ENCODE measurements at places on chromosomes 7 and 10.

GRCh38 chr10:113479346-113480080, 73.3 kb upstream of the HABP2 start:
- DNase-seq = no peak

GRCh38 chr10:88652616-88653015, 11.6 kb upstream of the LIPF start:
- no peak for DNase-seq

GRCh38 chr10:44388641-44389040, 3.7 kb upstream of the CXCL12 start:
- DNase-seq = no peak

DNA sequence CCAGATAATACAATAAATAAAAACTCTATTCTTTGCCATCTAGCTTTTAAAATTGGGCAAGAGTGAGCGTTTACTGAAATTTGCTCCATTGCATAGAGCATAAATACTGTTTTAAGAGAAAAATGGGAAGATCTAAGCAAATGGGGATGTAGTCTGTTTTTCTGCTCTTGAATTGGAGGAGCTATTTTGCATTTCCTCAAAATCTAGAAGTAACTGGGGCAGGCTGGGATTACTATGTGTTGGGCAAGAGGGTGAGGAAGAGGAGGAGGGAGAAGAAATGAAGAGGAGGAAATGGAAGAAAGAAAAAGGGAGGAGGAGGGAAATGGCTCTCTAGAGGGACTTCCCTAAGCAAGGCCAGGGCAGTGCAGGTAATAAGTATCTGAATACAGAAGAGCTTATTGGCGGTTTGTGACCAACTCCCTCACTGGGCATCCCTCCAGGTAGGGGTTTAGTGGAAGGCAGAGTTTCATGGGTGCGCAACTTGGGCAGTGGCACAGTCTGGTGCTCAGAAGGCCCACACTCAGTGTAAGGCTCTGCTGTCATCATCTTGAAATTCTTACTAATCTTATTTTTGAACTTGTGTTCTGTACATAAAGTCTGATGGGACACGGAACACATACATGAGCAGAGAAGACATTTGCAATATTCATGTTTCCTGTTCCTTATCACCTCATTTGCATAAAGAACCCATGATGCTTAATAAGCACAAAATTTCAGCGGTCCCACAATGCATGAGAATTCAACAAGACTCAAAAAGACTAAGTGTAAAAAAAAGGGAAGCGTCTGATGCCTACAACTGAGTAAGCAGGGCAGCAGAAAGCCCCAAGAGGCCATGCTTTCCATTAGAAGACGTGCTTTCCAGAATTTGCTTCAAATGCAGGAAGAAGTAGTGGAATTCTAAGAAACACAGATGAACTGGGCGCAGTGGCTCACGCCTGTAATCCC, 116.9 kb downstream of the EVX1 start:
- DNase-seq = no peak

DNA sequence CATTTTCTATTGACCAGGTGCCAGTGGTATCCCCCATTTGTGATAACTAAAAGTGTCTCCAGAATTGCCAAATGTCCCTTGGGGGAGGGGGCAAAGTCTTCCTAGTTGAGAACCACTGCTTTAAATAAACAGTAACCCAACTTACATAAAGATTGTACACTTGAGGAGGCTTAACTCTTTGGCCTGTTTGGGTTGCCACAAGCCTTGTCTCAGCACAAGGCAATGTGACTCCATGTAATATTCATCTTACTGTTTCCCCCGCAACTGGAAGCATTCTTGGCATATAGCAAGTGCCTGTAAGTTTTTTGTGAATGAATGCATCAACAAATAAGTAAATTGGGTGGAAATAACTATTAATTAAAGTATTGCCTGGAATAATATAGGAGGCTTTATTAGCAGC, 108.3 kb downstream of the ANK3 start:
- DNase-seq = no peak

DNA sequence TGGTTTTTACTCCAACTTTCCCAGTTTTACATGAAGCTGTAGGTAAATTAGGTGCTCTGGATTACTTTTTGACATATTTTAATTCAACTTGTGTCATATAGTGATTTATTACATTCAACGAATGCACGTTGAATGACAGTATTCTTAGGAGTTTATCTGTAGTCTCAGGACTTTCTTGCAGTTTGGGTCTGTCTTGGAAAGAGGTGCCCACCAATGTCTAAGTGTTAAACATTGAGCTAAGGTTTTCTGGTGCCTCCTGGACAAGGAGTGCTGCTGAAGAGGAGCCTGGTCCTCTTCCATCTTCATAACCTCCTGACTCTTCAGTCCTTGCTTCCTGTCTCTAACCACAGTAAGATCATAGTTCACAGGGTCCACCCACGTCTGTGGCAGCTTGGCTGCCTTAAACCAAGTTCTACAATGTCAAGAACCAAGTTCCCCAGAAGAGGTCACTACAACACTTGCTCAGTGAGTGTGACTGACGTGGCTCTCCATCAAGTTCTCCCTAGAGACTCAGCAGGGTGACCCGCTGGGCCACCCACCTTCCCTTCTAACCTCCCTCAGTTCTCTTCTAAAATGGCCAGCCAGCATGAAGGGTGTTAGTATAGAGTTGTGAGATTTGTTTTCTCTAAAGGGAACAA, 6.1 kb downstream of the NPY start:
- DNase-seq = no peak

- DNase-seq = no peak
Observed at GRCh38 chr10:89086801-89087521, 96.4 kb downstream of the FAS start.

DNA sequence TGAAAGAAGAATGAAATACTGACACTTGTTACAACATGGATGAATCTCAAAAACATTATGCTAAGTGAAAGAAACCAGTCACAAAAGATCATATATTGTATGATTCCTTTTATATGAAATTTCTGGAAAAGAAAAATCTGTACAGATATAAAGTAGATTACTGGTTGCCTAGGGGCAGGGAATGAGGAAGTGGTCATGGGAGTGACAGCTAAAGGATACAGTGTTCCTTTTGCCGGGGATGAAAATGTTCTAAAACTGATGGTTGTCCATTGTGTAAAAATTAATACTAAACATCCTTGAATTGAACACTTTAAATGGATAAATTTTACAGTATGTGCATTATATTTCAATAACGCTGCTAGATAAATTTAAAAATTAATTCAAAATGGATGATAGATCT, 25.1 kb downstream of the ALOX5 start:
- DNase-seq = no peak

GRCh38 chr7:134553976-134554375, 5.1 kb downstream of the AKR1B15 start:
- no peak for DNase-seq

DNA sequence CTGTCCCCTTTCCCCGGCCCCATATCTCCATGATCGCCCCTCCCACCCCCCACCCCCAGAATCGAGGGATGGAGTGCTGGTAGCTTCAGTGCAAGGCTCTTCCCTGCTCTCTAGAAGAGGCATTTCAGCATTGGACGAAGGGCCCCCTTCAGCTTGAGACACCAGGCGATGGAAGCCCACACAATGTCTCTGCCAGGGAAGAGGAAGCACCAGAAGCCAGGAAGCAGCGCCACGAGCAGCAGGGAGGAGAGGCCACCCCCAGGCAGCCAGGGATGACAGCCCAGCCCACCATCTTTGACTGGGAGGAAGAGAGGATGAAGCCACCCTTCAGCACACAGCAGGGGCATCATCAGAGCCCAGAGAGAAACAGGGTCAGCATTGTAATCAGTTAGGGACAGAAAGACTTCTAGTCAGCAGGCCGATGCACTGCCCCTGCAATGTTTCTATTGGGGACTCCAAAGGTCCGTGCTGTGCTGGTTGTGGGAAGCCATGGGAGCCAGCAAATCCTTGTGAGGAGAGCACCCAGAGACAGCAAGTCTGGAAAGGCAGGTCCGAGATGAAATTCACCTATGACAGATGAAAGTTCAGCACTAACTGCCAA, 15.7 kb downstream of the TMEM72 start:
- no peak for DNase-seq

DNA sequence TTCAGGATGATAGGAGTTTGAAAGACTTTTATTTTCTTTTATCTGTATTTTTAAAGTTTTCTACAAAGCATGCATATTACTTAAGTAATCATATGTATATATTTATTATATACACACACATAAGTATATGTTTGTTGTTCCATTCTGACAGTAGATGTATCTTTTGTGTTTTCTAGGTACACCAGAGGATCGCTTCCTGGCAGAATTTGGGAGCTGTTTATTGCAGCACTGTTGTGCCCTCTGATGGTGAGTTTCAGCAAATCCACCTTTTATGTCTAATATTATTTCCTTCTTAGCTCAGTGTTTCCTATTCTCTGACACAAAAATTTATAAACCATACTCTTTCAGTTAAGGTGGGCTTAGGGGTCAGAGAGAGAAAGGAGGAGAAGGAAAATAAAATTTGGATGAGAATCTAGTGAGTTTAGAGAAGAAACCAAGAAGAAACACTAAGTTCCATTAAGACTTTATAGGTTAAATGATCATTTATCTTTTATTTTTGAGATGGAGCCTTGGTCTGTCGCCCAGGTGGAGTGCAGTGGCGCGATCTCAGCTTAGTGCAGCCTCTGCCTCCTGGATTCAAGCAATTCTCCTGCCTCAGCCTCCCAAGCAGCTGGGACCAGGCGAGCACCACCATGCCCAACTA, 59.2 kb upstream of the OIT3 start:
- peak; percentile 26 for DNase-seq

DNA sequence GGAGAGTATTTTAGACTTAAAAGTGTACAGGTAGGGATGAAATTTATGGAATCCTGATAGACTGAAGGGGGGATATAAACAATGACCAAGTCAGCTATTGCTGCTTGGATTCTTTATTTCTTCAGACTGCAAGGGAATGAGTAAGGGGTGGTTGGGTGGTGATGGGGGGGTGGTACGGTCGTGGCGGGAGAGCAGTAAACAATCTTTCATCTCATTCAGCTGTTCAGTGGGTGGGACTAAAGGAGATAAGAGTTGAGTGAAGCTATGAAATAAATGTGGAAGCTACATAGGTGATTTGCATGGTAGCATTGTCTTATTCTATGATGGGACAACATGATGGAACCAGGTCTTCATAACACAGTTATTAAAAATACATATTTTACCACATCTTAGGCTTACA, 1.8 kb downstream of the SEPTIN7 start:
- DNase-seq = no peak

DNA sequence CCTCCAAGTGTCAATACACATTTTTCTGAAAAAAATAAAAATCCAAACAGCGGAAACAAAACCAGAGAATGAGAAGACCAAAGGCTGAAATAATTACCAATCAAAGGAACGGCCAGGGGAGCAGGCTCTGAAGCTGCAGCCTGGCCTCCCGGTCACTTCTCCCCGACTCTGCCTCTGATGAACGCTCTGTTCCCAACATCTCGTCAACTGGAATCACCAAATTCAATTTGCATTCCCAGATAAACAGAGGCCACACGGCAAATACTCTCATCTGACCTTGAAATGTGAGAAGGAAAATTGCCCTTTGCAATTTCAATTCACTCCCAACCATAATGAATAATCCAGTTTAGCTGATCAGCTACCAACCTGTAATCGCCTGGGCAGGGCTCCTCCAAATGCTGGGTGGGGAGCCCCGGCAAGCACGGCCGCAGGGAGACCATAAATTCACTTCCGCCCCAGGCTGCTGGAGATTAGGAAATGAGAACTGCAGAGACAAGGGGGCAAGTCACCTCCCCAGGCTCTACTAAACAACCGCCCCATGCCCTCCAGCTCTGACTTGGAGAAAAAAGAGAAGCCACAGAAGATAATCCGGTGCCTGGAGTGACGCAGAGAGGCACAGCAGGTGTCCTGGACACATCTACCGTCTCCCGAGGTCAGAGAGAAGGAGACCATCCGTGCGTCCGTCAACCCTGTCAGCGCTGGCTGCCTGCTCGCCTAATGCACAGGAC, 153.2 kb downstream of the MAD1L1 start:
- DNase-seq = no peak

DNA sequence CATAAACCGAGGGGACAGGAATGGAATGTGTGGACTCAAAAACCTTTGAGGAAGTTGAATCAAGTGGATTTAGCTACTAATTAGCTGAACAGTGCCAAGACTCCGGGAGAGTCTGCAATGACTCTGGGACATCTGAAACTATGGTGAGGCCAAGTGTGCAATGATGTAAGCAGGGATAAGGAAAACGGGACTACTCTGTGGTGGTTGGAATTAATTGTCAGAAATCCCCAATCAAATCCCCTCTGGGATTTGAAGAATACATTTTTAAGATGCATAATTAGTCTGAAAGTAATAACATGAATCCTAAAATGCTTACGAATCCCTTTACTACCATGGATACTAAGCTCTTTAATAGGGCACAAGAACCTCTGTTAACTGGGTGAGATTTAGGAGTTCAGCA, 602.8 kb downstream of the NRG3 start:
- no peak for DNase-seq

DNA sequence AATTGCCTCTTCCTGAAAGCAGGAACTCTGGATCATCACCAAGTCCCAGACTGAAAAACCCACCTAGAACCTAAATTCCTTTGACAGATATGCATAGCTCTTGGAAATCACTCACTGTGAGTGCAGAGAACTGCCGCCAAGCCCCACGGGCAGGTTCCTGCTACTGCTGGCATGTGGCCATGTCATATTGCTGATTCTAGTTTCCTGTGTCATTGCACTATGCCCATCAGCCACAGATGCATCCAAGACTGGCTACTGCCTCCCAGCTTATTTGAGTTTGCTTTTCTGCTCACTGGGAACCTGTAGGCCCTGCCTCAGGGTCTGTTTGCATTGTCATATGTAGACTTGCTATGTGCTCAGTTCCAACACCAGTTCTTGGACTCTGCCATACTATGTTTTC, 786.0 kb downstream of the GRID1 start:
- DNase-seq = no peak

DNA sequence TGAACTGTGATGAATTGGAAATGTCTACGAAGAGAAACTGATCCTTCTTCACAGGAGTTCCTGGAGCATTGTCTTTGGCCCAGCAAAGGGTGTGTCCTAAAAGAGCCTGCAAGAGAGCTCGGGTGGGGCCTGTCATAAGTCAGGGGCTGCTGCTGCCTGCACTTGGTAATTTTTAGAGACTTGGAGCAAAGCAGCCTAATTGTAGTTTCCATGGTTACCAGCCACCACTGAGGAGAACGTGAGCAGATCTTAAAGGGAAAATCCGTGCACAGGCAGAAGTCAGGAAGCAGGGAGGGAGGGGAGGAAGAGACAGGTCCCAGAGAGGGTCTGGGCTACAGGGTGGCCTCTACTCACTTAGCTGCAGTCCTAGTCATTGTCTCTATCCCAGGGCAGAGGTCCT, 463.6 kb downstream of the PLXNA4 start:
- DNase-seq = no peak

DNA sequence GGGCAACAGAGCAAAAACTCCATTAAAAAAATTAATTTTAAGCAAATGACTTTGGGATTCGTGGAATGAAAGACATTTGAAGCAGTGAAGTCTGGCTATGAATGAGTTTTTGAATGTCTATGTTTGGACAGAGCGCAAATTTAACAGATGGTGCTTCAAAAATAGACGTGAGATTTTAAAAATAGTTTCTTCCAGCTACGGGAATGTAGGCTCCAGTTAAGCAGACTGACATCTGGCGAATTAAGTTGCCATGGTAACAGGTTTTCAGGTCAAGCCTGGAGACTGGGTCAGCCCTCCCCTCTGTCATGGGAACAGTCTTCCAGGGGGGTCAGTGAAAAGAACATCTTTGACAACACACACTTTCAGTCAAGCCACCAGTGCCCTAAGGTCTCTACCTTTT, 62.0 kb downstream of the MYOF start:
- no peak for DNase-seq
